PC-3 (cell line): ENCODE measurements at places on chromosomes 12 and 14. TPM values are rescaled to one million over a fixed set of nuclear protein-coding genes. Genes with fewer than 3 reads are reported as not detected.

PZP gene
- not detected in 2 replicates for total RNA-seq

TMEM253 gene
- not detected in 2 replicates for total RNA-seq

TCTN1 gene
- 40.0 and 40.6 TPM in 2 replicates for total RNA-seq

RTL1 gene
- not detected in 2 replicates for total RNA-seq

CFAP251 gene
- 3.2 and 11.5 TPM in 2 replicates for total RNA-seq

COX8C gene
- not detected in 2 replicates for total RNA-seq

MGAT4C gene
- not detected in 2 replicates for total RNA-seq

HOXC6 gene
- total RNA-seq, result 2.8 and 5.3 TPM in 2 replicates

SLC6A12 gene
- not detected in 2 replicates for total RNA-seq

RASAL1 gene
- total RNA-seq, result 0.66 and 0.69 TPM in 2 replicates

ADGRD1 gene
- 0.18 TPM in 1 of 2 replicates, not detected in the other for total RNA-seq

SLC39A2 gene
- not detected in 2 replicates for total RNA-seq

CIROP gene
- not detected in 2 replicates for total RNA-seq

IL22 gene
- total RNA-seq, result not detected in 2 replicates

CLEC4D gene
- total RNA-seq, result not detected in 2 replicates

FAM181A gene
- total RNA-seq, result not detected in 2 replicates

NOS1 gene
- 0.11 and 0.40 TPM in 2 replicates for total RNA-seq

CLEC12A gene
- not detected in 2 replicates for total RNA-seq

ERG28 gene
- total RNA-seq, result 12.5 and 13.9 TPM in 2 replicates

ZNF605 gene
- total RNA-seq, result 5.9 and 8.6 TPM in 2 replicates

ARHGAP9 gene
- not detected in 2 replicates for total RNA-seq

DBX2 gene
- not detected in 2 replicates for total RNA-seq

JPH4 gene
- not detected in 2 replicates for total RNA-seq

LBHD2 gene
- not detected in 2 replicates for total RNA-seq

IFI27 gene
- 4.3 TPM in 1 of 2 replicates, not detected in the other for total RNA-seq

SPATA7 gene
- total RNA-seq, result 2.8 and 3.9 TPM in 2 replicates

SENP1 gene
- 16.9 and 20.9 TPM in 2 replicates for total RNA-seq

AQP2 gene
- not detected in 2 replicates for total RNA-seq

KRT77 gene
- not detected in 2 replicates for total RNA-seq

PPM1H gene
- 9.8 and 12.0 TPM in 2 replicates for total RNA-seq

C12orf50 gene
- not detected in 2 replicates for total RNA-seq

TDRD9 gene
- 0.07 and 0.12 TPM in 2 replicates for total RNA-seq

PRB2 gene
- total RNA-seq, result not detected in 2 replicates

SLC22A17 gene
- total RNA-seq, result 12.0 and 13.2 TPM in 2 replicates

C12orf60 gene
- 0.29 and 0.47 TPM in 2 replicates for total RNA-seq

RBP5 gene
- total RNA-seq, result not detected in 2 replicates

LRTM2 gene
- total RNA-seq, result not detected in 2 replicates

RPL10L gene
- not detected in 2 replicates for total RNA-seq

TAPBPL gene
- total RNA-seq, result 0.47 and 1.8 TPM in 2 replicates

TSPAN8 gene
- 1.3 TPM in 1 of 2 replicates, not detected in the other for total RNA-seq

SAMD15 gene
- 1.2 and 6.2 TPM in 2 replicates for total RNA-seq

ALKBH1 gene
- 9.7 and 10.8 TPM in 2 replicates for total RNA-seq

DHRS7 gene
- 236 and 266 TPM in 2 replicates for total RNA-seq

PAH gene
- total RNA-seq, result not detected in 2 replicates

NELL2 gene
- 0.80 TPM in 1 of 2 replicates, not detected in the other for total RNA-seq

COX14 gene
- 75.7 and 84.7 TPM in 2 replicates for total RNA-seq

NRL gene
- total RNA-seq, result 1.5 and 1.7 TPM in 2 replicates

RIMKLB gene
- total RNA-seq, result 1.3 and 4.9 TPM in 2 replicates

NID2 gene
- 2.5 and 3.1 TPM in 2 replicates for total RNA-seq
